Iris pigment epithelial cell (primary cell): ENCODE measurements at places on chromosomes 5 and 9.

DNA sequence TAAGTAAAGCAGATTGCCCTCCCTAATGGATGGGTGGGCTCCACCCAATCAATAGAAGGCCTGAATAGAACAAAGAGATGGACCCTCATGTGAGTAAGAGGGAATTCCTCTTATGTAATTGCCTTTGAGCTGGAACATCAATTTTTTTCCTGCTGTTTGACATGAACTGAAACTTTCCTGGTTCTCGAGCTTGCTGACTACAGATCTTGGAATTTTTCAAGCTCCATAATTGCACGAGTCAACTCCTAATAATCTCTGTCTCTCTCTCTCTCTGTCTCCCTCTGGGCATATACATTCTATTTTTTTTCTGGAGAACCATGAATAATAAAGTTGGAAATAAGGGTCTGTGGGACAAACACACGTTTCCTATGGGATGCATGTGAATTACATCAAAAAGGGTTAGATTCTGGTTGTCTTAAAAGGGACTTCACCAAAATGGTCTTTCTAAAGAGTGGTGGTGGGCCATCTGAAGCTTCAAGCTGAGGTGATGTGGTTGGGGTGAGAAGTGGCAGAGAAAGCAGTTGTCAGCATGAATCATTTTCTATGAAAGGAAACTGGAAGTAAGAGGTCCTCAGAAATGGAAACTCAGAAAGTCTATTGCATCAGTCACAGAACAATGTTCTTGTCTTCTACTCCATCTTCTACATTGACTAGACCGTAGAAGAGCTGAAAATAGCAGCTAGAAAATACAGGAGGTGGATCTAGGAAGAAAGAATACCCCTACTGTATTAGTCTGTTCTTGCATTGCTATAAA is 47.0 kb upstream of the HOMER1 start:
- peak; percentile 20 for DNase-seq

- DNase-seq, result no peak
Measured at GRCh38 chr5:168580227-168580508, 1.0 kb upstream of the PANK3 start.

DNA sequence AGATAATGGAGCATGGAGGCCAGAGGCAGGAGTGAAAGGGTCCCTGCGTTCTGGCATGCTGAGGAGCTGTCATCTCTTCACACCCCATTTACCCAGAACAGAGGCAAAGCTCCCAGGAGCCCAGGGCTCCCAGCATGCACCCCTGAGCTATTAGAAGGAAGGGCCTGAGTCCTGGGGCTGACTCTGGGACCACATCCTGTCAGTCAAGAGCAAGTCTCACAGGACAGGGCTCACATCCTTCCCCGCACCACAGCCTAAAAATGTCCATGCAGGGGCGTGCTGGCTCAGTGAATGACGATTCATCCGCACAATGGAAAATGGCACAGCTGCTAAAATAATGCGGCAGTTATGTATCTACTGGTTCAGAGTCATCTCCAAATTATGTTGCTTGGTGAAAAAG is 31.4 kb downstream of the CAMK2A start:
- no peak for DNase-seq

GRCh38 chr5:9927521-9927997 is 297.4 kb upstream of the TAS2R1 start:
- DNase-seq, result peak; percentile 49

DNA sequence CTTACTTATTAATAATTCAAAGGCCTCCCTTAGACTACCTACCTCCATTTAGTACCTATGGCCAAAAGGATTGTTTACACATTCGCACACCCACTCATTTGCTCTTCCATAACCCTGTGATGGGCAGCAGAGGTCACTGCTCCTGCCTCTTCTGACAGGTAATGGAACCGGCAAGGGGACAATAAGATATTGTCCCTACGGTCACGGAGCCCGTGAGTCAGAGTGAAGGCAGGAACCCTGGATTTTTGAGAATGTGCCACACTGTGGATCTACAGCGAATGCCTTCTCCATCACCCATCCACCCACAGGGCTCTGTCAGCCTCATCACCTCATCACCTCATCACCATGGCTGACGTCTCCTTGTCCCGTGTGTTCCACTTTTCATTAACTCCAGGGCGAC is 132.3 kb downstream of the MYO10 start:
- no peak for DNase-seq

DNA sequence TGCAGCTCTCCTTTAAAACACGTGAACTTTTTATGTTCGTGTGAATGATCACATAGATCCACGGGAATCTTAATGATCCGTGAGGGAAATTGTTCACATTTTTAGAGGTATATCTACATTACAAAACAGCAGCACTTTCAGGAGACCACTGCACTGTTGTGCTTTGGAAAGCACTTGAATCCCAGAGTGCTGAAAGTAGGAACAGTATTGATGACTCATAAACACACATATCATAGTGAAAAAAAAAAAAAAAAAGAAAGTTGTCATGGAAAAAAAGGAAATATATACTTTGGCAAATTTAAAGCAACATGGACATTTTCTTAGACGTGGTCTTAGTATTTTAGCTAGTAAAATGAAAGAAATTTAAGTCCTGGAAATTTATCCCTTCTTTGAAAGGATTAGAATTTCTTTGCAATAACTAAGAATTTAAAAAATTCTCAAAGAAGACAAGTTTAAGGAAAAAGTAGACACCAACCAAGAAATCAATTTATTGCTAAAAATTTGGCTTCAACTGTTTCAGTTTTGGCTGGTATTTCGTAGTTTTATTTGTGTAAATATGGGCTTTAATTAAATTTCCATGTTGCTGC is 55.4 kb downstream of the ADGRV1 start:
- no peak for DNase-seq

- DNase-seq, result no peak
Measured at GRCh38 chr9:128556926-128557634, 4.7 kb downstream of the SPTAN1 start.
